ENCODE measurements at places on chromosomes 5 and 9. TPM values are rescaled to one million over a fixed set of nuclear protein-coding genes. Genes with fewer than 3 reads are reported as not detected.
A peak's percentile ranks its signal among the peaks of the same experiment; 100 is the strongest.

The QRFP gene
- 0.37 TPM for polyA plus RNA-seq

The ORM1 gene
- 1.3 TPM for polyA plus RNA-seq

The MCTP1 gene
- polyA plus RNA-seq: 0.22 TPM

The WNT8A gene
- not detected for polyA plus RNA-seq

DNA sequence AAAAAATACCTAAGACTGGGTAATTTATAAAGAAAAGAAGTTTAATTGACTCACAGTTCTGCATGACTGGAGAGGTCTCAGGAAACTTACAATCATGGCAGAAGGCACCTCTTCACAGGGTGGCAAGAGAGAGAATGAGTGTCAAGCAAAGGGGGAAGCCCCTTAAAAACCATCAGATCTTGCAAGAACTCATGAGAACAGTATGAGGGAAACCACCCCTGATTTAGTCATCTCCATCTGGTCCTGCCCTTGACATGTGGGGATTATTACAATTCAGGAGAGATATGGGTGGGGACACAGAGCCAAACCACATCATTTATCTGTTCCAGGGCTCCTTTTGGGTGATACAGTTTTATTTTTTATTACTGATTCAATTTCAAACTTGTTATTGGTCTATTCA is 23.2 kb upstream of the ADAMTS16 start:
- no peaks in the 10 kb centered on the region for H3K36me3 ChIP-seq
- H3K27ac ChIP-seq: no peak overlapping the region
- H3K4me1 ChIP-seq: no peaks in the 10 kb centered on the region
- H3K27me3 ChIP-seq: no peaks in the 10 kb centered on the region
- no peak overlapping the region for H3K4me3 ChIP-seq

DNA sequence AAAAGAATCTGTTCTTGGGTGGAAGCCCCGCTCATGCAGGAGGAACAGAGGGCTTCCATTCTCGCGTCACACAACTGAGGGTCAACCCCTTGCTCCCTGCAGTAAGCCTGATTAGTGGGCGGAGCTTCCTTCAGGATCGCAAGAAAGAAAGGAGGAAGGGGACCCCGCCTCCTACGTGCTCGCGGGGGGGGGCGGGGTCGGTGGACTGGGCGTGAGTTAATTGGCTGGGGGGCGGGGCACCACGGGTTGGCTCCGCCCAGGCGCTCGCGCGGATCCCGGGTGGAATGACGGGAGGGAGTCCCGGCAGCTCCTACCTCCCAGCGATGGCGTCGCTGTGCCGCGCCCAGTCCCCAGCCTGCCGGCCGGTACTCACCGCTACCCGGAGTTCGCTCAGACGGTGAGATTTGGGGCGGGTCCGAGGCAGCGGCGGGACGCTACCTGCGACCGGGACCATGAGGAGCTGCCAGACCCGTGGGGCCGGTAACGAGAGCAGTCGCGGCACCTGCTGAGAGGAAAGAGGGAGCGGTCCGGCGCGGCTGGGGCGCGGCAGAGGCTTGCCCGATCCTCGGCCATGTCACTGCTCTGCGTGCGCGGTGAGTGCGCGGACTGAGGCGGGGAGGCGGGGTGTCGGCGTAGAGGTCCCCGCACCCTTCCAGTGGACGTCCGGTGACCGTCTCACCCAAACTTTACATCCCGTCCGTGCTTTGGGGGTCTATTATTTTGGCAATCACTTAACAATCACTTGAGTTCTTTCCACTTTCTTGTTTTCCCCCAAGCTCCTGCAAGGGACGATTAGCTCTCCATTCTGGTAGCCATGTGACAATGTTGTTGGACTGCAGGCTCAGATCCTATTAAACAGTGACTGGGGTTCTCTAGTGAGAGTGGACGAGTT is at the start of gene UNC13B:
Gene UNC13B, plus strand, starts transcription at position 297 of the 892 bp plus-strand sequence. Its CDS starts 275 bp downstream, at position 572.
- H3K4me3 ChIP-seq: peak within 1 kb of the TSS; percentile 72
- peak within 1 kb of the TSS; percentile 97 for H3K27ac ChIP-seq
- DNase-seq: peak; percentile 98
- H3K27me3 ChIP-seq: no peaks in the 10 kb centered on the region
- no peaks in the 10 kb centered on the region for H3K36me3 ChIP-seq
- no peaks in the 10 kb centered on the region for H3K4me1 ChIP-seq

DNA sequence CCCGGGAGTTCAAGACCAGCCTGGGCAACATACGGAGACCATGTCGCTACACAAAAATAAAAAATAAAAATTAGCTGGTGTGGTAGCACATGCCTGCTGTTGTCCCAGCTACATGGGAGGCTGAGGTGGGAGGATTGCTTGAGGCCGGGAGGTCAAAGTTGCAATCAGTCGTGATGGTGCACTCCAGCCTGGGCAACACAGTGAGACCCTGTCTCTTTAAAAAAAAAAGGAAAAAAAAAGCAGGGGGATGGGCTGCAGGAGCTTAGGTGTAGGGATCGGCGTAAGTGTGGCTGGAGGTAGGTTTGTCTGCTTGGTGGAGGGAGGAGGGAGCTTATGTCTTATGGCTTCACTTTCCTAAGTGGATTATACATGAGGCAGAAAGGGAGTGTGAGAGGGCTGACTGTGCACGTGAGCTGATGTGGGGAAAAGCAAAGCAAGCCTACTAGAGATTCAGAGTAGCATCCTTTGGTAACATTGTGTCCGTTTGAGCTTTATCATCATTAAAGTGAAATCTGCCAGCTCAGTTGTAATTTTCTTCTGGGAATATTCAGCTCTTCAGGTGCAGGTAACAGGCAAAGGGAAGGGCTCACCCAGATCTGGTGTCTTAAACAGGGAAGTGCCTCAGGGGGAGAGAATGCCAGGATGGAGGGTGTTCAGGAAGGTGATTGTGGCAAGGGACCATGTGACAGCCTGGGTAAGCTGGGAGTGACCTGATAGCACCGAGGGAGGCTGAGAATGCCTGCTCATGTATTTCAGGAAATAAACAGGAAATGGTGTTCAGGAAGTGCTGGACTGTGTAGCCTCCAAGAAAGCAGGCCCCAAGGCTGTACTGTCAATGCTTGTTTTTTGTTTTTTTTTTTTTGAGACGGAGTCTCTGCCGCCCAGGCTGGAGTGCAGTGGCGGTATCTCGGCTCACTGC is 17.6 kb upstream of the SETX start:
- peak overlapping the region; percentile 40 for H3K27ac ChIP-seq
- no peak overlapping the region for H3K4me3 ChIP-seq
- H3K36me3 ChIP-seq: peaks cover 16% of the 10 kb centered on the region
- DNase-seq: no peak
- no peaks in the 10 kb centered on the region for H3K27me3 ChIP-seq

- no peak overlapping the region for H3K4me3 ChIP-seq
- peaks cover 13% of the 10 kb centered on the region for H3K4me1 ChIP-seq
- no peak overlapping the region for H3K27ac ChIP-seq
- H3K36me3 ChIP-seq: peaks cover 3% of the 10 kb centered on the region
- peak; percentile 85 for DNase-seq
Measured at GRCh38 chr5:149603210-149603609, 21.9 kb downstream of the ARHGEF37 start.

- no peaks in the 10 kb centered on the region for H3K4me1 ChIP-seq
- DNase-seq: no peak
- no peak overlapping the region for H3K27ac ChIP-seq
- no peak overlapping the region for H3K4me3 ChIP-seq
- H3K27me3 ChIP-seq: no peaks in the 10 kb centered on the region
- H3K36me3 ChIP-seq: no peaks in the 10 kb centered on the region
Measured at GRCh38 chr9:35868933-35869332, 1.3 kb downstream of the OR13J1 start.

- H3K4me1 ChIP-seq: no peaks in the 10 kb centered on the region
- no peak for DNase-seq
- H3K4me3 ChIP-seq: no peak overlapping the region
- no peak overlapping the region for H3K27ac ChIP-seq
- H3K36me3 ChIP-seq: no peaks in the 10 kb centered on the region
Measured at GRCh38 chr9:110330484-110331105, 7.1 kb downstream of the TXNDC8 start.

GRCh38 chr5:11148810-11149539 is 387.9 kb upstream of the DAP start:
- no peaks in the 10 kb centered on the region for H3K27me3 ChIP-seq
- H3K36me3 ChIP-seq: no peaks in the 10 kb centered on the region
- H3K4me3 ChIP-seq: no peak overlapping the region
- H3K4me1 ChIP-seq: no peaks in the 10 kb centered on the region
- no peak for DNase-seq

DNA sequence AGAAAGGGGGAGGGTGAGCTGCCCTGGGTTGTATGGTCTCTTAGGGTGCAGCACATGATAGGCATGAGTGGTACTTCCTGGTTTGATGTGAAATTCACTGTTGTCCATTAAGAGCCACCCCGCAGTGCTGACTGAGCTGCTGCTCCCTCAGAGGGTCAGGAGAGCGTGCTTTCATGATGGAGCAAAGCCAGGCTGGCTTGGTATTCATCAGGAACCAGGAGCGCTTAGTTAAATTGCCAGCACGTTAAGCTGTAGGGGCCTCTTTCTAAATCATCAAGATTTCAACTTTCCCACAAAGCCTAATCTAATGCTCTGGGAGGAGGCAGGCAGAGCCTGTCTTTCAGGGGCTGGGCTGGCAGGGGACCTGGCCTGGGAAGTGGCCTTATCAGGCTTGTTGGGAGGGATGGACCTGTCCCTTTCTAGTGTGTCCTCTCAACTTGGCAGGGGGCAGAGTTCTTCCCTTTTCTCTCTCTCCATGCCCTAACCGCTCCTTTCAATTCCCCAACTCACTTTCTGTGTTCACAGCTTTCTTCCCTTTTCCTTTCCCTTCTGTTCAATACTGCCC is 7.9 kb downstream of the CYSTM1 start:
- H3K27me3 ChIP-seq: no peaks in the 10 kb centered on the region
- DNase-seq: peak; percentile 35
- no peak overlapping the region for H3K27ac ChIP-seq
- no peak overlapping the region for H3K4me3 ChIP-seq
- H3K36me3 ChIP-seq: no peaks in the 10 kb centered on the region

- H3K27ac ChIP-seq: no peak overlapping the region
Measured at GRCh38 chr5:159893040-159893695, 23.1 kb upstream of the ADRA1B start.

DNA sequence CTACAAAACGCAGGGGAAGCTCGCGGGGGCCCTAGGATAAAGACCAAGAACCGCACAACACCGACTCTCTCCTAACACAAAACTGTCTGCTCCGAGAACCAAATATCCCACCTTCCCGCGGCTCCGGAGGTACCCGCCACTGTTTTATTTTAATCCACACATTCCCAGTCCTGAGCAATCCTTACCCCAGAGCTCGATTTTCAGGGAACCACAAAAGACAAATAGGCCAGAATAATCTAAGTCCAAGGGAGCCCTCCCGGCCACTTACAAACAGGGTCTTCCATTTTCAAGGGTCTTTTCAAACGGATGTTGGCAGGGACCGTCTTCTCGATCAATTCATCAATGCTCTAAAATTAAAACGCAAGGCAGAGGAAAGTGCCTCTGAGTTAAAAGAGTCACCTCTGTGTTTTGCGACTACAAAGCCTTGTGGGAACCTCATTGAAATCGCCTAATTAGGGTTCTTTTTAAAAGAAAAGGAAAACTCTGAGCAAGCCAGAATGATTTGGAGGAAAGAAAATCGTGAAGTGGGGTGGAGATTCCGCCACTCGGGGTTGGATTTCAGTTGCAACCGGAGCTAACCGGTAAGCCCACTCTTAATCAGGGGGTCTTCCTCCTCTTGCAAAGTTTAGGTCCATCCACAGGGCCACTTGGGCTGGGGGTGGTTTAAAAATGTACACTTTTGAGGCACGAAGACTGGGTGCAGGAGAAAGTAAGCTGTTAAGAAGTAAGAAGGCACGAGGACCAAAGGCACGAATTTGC is 1.0 kb downstream of the GLDC start:
- no peaks in the 10 kb centered on the region for H3K36me3 ChIP-seq
- peaks cover 35% of the 10 kb centered on the region for H3K27me3 ChIP-seq
- no peaks in the 10 kb centered on the region for H3K4me1 ChIP-seq
- no peak for DNase-seq
- H3K27ac ChIP-seq: no peak overlapping the region

DNA sequence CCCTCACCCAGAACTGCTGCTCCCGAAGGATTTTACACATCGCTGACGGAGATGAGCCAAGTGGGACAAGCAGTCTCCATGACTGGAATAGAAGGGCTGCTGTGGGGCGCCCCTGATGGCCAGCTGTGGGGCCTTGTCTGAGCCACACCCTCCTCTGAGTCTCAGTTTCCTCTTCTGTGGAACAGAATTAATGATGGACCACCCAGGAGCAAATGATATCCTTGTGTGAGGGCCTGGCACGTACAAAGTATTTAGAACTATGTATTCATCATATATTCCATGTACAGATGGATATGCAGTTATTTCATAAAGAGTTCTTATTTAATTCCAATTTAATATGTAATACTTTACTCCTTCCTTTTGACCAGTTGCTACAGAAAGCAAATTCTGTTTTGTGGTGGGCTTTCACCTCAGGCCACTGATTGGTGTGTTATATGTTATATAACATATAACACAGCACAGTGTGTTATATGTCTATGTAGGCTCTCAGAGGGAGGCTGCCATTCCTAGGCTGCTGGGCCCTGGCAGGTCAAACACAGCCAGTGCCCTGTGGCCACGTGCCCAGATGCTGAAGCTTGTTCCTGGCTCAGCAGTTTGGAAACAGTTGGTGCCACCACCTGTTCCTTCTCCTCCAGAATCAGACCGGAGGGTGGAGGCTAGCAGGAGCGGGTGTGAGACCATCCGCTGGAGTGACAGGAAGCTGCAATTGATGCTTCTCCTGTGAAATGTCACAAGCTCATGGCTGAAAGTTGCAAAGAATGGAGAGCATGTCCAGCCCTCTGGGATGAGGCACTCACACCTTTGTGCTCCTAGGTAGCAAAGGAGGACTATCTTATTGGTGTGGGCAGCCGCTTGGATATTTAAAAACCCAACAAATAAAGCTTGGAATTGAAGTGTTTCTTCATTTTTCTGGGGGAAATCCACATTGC is 4.4 kb upstream of the FGD3 start:
- no peaks in the 10 kb centered on the region for H3K27me3 ChIP-seq
- H3K27ac ChIP-seq: no peak overlapping the region
- DNase-seq: no peak
- H3K4me1 ChIP-seq: no peaks in the 10 kb centered on the region
- H3K36me3 ChIP-seq: no peaks in the 10 kb centered on the region

DNA sequence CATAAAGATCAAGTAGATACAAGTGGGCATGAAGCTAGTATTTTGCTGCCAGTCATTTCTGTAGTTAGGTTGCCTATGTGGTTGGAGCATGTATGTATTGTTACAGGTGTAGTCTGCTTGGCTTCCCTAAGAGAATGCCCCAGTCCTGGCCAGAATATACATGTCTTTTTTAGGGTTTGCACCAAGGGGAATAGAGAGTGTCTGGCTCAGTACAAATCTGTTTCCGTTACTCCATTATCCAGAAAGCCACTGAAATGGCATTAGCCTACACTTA is 23.2 kb downstream of the TGFBR1 start:
- no peaks in the 10 kb centered on the region for H3K27me3 ChIP-seq
- H3K27ac ChIP-seq: no peak overlapping the region
- DNase-seq: no peak
- H3K36me3 ChIP-seq: no peaks in the 10 kb centered on the region
- H3K4me1 ChIP-seq: no peaks in the 10 kb centered on the region

DNA sequence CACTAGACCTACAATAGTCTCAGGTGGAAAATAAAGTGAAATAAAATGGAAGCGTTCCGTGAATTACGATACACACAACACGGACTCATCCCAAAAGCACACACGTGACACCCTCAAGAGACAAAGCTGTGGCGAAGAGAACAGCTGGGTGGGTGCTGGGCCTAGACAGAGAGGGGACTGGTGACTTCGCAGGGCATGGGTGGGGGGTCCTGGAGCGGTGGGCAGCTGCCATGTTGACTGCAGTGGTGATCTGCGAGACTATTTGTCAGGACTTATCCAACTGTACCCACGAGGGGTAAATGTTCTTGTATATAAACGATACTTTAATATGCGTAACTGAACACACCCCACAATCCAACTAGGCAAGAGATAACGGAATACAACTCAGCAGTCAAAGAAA is 52.0 kb downstream of the GOLM1 start:
- H3K4me1 ChIP-seq: peaks cover 6% of the 10 kb centered on the region
- peaks cover 26% of the 10 kb centered on the region for H3K36me3 ChIP-seq
- H3K27me3 ChIP-seq: no peaks in the 10 kb centered on the region
- no peak overlapping the region for H3K4me3 ChIP-seq
- no peak overlapping the region for H3K27ac ChIP-seq
